AG09309 (cell line): ENCODE measurements at places on chromosomes 3 and 15.

DNA sequence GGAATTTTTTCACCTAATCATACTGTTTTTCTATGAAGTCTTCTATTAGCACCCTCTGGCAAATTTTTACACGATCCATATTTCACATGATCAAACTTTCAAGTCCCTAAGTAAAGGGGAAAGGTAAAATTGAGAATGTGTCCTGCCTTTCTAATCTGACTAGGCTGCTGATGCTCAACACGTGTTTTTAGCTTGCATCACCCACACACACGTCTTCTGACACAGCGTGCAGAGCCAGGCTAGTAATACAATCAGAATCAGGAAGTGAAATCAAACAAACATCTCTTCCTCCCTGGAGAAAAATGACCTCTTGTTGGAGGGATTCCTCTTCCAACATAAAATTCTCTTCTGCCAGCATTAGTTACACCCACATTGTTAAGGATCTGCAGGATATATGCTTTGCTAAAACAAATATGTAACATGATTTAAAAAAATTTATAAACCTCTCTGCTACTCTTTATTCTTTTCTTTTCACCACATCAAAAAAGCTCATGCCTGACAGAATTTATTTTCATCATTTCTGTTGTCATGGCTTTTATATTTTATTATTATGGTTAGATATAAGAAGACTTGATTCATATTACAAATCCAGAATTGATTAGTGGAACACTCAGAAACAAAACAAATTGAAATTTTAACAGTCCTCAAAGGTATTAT, 122.4 kb downstream of the RAP2B start:
- DNase-seq, result peak; percentile 82

DNA sequence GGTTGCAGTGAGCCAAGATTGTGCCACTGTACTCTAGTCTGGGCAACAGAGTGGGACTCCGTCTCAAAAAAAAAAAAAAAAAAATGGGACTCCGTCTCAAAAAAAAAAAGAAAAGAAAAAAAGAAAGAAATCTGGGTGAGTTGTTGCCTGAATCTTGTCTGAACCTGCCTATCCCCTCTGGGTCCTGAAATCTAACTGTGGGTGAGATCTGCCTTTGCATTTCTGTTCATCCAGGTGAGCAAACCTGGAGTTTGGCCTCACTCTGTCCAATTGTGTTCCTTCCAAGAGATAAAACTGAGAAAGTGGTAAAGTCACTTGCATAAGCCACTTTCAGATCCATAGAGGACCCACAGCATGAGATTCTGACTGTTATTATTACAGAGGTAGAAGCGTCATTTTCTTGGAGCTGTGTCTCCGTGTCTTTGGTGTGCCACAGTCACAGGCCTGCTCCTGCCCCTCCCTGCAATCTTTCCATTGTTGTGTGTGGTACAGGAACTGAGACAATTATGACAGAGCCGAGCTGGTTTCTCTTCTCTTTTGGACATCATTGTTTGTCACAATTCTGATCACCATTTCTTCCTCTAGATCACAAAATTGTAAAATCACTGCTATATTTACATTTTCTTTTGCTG, 235.9 kb downstream of the LPP start:
- no peak for DNase-seq

DNA sequence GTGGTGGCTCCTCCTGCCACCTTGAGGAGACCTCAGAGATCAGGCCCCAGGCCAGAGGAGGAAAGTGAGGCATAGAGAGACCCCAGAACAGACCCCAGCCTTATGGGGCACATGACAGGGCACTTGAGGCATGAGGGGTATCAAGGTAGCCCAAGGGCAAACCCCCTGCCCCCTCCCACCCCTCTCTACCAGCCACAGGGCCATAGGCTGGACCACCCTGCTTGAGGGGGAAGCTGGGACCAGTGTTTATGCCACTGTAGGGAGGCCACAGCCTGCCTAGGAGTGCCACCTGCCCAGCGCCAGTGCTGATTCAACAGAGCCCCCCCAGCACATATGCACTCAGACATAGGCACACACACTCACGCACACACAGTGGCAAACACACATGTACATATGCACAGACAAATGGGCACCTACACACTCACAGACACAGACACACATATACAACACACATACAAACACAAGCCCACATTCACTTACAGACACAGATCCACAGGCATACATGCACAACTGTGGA, 10.3 kb downstream of the MYL3 start:
- no peak for DNase-seq

GRCh38 chr3:123774474-123774873, 109.7 kb downstream of the MYLK start:
- DNase-seq, result no peak

GRCh38 chr15:75680007-75680789, 32.5 kb downstream of the CSPG4 start:
- DNase-seq, result no peak

GRCh38 chr3:65436580-65436979, 602.1 kb downstream of the MAGI1 start:
- DNase-seq, result no peak

GRCh38 chr3:181757694-181758306, 46.1 kb downstream of the SOX2 start:
- DNase-seq, result no peak

DNA sequence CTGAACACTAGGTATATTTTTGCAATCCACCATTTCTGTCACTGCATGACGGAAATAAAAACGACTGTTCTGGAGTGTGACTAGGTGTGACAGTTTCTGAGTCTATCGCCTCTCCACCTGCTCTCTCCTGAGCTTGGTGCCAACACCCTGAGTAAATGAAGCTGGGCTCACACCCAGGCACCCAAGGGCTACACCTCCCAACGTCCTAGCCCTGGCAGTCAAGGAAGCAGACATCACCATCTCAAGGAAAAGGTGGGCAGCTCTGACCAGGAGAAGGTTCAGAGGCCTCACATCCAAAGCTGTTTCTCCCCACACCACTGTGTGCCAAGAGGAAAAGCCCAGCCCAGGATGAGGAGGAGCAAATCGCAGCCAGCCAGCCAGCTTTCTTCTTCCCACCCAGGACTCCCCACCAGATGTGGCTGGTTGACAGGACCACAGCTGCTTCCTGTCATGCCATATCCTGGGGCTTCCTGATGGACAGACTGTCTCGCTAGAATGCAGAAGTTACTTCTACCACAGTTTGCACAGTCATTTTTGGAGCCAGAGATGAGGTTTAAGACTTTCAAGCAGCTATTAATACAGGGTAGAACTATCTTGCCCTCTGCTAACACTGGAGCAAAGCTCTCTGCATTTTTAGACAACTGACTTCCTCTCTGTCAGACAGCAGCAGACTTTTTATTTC, 3.3 kb downstream of the SCAMP2 start:
- no peak for DNase-seq

- DNase-seq, result no peak
Measured at GRCh38 chr15:39243396-39243795, 337.5 kb upstream of the THBS1 start.

GRCh38 chr15:40360015-40360414, 2.0 kb downstream of the DISP2 start:
- DNase-seq, result no peak

DNA sequence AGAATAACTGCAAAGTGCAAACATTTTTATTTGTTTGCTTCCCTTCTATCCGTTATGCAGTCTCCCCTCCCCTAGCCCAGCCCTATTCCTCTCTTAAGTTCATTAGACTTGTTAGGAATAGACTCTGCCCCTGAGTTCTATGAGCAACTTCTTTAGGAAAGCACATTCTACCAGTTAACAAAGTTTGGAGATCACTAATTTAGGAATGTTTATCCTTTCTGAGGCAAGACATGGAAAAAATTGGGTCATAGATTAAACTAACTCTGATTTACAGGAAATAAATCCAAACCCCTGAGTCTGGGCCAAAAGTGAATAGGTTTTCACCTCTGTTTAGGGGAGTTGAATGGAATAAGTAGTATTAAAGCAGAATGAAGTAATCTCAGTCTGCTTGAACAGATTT, 34.4 kb downstream of the C3orf80 start:
- peak; percentile 8 for DNase-seq

- DNase-seq, result no peak
Measured at GRCh38 chr3:29977360-29977759, 629.0 kb upstream of the TGFBR2 start.

- DNase-seq, result no peak
Measured at GRCh38 chr15:92808598-92809063, 91.5 kb upstream of the CHD2 start.

GRCh38 chr3:116083683-116084082, 361.6 kb downstream of the LSAMP start:
- DNase-seq, result no peak

DNA sequence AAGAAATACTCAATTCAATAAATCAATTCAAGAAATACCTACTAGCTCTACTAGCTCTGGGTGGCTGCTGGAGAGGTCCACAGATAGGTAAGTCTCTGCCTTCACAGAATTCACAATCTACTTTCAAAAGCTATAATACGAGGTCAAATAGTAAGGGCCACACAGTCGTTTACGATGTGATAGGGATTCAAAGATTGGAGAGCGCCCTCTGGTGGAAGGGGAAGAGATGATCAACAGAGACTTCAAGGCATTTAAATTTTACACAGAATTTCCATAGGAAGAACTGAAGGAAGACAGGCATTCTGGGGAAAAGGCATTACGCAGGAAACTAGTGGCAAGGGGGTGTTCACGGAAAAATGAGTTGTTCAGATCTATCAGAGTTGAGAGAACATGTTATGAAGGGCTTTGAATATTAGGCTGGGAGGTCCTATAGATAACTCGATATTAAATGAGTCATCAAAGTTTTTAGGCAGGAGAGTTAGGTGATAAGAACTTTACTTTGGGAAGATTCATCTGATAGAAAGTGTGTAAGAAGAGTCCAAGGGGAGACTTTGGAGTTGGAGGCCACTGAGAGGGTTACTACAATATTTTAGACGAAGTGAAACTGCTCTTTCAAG, 128.8 kb downstream of the FRMD5 start:
- no peak for DNase-seq

DNA sequence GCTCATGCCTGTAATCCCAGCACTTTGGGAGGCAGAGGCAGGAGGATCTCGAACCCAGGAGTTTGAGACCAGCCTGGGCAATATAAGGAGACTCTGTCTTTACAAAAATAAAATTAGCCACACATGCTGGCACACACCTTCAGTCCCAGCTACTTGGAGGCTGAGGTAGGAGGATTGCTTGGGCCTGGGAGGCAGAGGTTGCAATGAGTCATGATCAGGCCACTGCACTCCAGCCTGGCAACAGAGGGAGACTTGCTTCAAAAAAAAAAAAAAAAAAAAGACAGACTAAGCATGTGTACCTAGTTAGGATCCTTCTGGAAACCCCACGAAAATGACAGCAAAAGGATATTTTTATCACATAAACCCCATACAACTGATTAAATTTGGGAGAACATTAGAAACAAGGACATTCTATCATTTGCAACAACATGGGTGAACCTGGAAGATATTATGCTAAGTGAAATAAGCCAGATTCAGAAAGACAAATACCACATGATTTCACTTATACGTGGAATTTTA, 44.9 kb downstream of the METTL6 start:
- no peak for DNase-seq

GRCh38 chr15:96870580-96870979, 540.1 kb downstream of the NR2F2 start:
- no peak for DNase-seq

GRCh38 chr3:71250026-71250425, 333.5 kb downstream of the FOXP1 start:
- DNase-seq, result no peak

DNA sequence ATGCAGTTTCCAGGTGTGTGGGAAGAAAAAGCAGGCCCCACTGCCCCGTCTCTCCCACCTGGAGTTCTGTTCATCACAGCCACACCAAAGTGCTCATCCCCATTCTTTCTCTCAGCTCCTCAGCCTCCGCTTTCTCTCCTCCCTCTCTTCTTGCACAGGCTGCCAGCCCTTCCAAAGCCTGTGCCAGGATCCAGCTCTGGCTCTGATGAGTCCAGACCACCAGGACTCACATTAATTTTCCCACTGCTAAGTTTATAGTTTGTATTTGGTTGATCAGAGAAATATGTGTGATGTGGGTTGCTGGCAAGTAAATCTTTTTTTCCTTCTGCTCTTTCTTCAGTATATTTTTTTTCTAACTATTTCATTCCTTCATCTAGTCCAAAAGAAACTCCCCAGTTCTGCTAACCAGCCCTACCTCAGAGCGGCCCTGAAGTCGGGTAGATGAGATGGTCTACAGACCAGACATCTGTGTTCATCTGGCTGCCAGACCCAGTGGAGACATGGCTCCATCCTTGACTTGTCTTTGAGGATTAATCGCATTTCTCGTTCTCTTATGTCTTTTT, 49.8 kb downstream of the BOC start:
- no peak for DNase-seq
